SJSA1 (cell line): ENCODE measurements at places on chromosomes 13 and 19. TPM values are rescaled to one million over a fixed set of nuclear protein-coding genes. Genes with fewer than 3 reads are reported as not detected.

The GPR183 gene
- total RNA-seq = 49.6 and 49.7 TPM in 2 replicates

The MEIOSIN gene
- total RNA-seq = not detected in 2 replicates

The ZNF69 gene
- total RNA-seq = 2.6 and 3.4 TPM in 2 replicates

The MAST3 gene
- 1.2 and 2.3 TPM in 2 replicates for total RNA-seq

The ZNF677 gene
- 1.9 and 5.4 TPM in 2 replicates for total RNA-seq

The ABCA7 gene
- 0.82 and 3.9 TPM in 2 replicates for total RNA-seq

The NLRP4 gene
- total RNA-seq = not detected in 2 replicates

The ETV2 gene
- total RNA-seq = 0.82 and 9.0 TPM in 2 replicates

The SULT2B1 gene
- 0.37 and 1.1 TPM in 2 replicates for total RNA-seq

The METTL21C gene
- total RNA-seq = not detected in 2 replicates

DNA sequence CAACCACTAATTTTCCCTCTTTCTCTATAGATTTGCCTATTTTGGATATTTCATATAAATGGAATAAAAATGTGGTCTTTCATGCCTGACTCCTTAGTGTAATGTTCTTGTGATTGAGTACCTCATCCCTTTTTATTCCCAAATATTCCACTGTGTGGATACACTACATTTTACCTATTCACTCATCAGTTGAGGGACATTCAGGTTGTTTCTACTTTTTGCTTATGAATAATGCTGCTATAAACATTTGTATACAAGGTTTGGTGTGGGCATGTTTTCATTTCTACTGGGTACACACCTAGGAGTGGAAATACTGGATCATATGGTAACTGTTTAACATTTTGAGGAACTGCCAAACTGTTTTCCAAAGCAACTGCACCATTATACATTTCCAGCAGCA lies 5.1 kb upstream of the WBP4 start:
- DNase-seq = no peak
- H3K4me3 ChIP-seq = no peak overlapping the region
- no peaks in the 10 kb centered on the region for H3K27me3 ChIP-seq
- H3K27ac ChIP-seq = no peak overlapping the region
- H3K4me1 ChIP-seq = peaks cover 24% of the 10 kb centered on the region
- peaks cover 4% of the 10 kb centered on the region; the same call in 1 of the 2 replicates for H3K36me3 ChIP-seq

GRCh38 chr19:34241513-34242337 lies 12.6 kb upstream of the GARRE1 start:
- no peak overlapping the region for H3K4me3 ChIP-seq
- DNase-seq = no peak
- H3K4me1 ChIP-seq = peaks cover 17% of the 10 kb centered on the region
- H3K27ac ChIP-seq = no peak overlapping the region
- H3K36me3 ChIP-seq = no peaks in the 10 kb centered on the region

- H3K27me3 ChIP-seq = no peaks in the 10 kb centered on the region
- DNase-seq = no peak
- peaks cover 10% of the 10 kb centered on the region for H3K36me3 ChIP-seq
- H3K4me1 ChIP-seq = peaks cover 5% of the 10 kb centered on the region; the same call in 1 of the 2 replicates
- peak overlapping the region; percentile 49 for H3K4me3 ChIP-seq
- H3K27ac ChIP-seq = no peak overlapping the region; the same call in 1 of the 2 replicates
These were observed 949 bp upstream of the ZNF260 start for GRCh38 chr19:36528921-36529518.

DNA sequence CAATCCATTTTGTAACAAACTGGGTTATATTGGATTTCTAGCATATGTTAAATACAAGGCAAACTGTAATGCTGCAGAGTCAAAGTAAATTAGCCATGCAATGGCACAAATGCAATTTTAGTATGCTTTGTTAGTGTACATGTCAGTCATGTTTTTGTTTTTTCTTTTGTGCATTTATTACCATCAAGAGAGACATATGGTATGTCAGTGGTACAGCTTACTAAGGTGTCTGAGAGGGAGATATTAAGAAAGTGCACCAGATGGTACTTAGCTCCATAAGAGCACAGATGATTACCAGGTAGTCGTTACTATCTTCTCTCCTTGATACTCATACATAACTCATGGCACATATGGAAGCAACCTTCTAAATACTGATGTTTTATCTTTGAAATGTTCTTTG lies 550.3 kb downstream of the GPC5 start:
- no peak for DNase-seq
- H3K27me3 ChIP-seq = no peaks in the 10 kb centered on the region
- H3K27ac ChIP-seq = no peak overlapping the region
- H3K36me3 ChIP-seq = no peaks in the 10 kb centered on the region
- H3K4me3 ChIP-seq = no peak overlapping the region

DNA sequence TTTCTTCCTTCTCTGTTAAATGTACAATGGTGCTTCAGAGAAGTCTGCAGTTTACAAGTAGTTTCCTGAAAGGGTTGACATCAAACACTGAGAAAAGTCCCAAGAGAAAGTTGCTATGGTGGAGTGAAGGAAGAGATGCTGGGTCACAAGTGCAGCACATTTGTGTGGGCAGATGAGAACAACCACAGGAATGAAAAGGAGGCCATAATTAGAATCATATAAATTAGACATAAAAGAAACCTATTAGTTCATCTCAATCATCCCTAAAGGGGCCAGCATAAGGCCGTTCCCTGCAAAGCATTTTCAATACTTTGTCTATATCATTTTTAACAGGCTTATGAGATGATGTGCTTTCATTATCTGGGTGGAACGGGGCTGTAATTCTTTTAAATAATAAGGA lies 359.2 kb downstream of the IRS2 start:
- peaks cover 9% of the 10 kb centered on the region for H3K4me1 ChIP-seq
- no peak overlapping the region for H3K4me3 ChIP-seq
- no peaks in the 10 kb centered on the region; the same call in 1 of the 2 replicates for H3K27me3 ChIP-seq
- no peaks in the 10 kb centered on the region for H3K36me3 ChIP-seq

DNA sequence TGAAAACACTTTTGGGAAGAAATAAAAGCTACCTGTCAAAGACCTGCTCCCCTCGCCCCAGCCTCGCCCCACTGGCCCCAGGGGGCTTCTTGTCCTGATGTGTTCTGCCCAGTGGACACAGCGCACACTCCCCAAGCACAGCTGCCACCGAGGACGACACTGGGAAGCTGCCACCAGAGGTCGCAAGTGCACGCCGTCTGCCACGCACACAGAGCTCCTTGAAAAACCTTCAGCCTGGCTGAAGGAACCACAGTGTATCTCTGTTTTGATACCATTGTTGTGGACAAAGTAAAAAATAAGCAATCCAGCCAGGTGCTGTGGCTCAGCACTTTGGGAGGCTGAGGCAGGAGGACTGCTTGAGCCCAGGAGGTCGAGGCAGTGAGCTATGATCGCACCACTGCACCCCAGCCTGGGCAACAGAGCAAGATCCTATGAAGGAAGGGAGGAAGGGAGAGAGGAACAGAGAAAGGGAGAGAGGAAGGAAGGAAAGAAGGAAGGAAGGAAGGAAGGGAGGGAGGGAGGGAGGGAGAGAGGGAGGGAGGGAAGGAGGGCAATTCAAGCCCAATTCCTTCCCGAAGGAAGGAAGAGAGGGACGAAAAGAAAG lies 57.3 kb downstream of the CEBPG start:
- H3K36me3 ChIP-seq = no peaks in the 10 kb centered on the region; the same call in 1 of the 2 replicates
- DNase-seq = peak; percentile 75
- no peak overlapping the region for H3K27ac ChIP-seq
- no peaks in the 10 kb centered on the region for H3K27me3 ChIP-seq

GRCh38 chr19:47609906-47610894 lies 1.3 kb downstream of the BICRA start:
- H3K27ac ChIP-seq = peak overlapping the region; percentile 63
- peaks cover 35% of the 10 kb centered on the region for H3K36me3 ChIP-seq
- H3K27me3 ChIP-seq = no peaks in the 10 kb centered on the region
- H3K4me1 ChIP-seq = peaks cover 48% of the 10 kb centered on the region
- peak; percentile 69 for DNase-seq
- H3K4me3 ChIP-seq = peak overlapping the region; percentile 89

DNA sequence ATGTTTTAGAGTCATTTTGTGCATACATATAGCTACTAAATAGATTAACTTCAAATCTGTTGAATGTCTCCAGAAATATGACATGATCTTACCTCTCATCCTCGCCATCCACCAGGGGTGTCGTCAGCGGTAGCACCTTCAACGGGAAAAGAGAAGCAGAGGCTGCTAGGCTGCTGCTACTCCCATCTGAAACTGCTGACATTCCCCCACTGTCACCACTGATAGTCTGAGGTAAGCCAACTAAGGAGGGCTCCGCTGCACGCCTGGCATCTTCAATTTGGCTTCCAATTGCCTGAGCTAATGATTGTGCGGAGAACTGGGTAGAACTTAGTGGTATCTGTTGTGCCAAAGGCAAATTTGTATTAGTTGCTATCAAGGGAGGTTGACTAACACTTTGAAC lies 3.1 kb downstream of the TSC22D1 start:
- no peaks in the 10 kb centered on the region for H3K27me3 ChIP-seq
- peaks cover 35% of the 10 kb centered on the region for H3K4me1 ChIP-seq
- DNase-seq = no peak
- peaks cover 40% of the 10 kb centered on the region for H3K36me3 ChIP-seq

GRCh38 chr19:58355908-58356765 lies 2.8 kb upstream of the A1BG start:
- H3K27me3 ChIP-seq = peaks cover 10% of the 10 kb centered on the region
- H3K36me3 ChIP-seq = peaks cover 10% of the 10 kb centered on the region; the same call in 1 of the 2 replicates
- DNase-seq = no peak

GRCh38 chr19:6242677-6243076 lies 37.1 kb downstream of the MLLT1 start:
- H3K36me3 ChIP-seq = peaks cover 12% of the 10 kb centered on the region
- peaks cover 1% of the 10 kb centered on the region for H3K4me1 ChIP-seq
- H3K4me3 ChIP-seq = no peak overlapping the region
- DNase-seq = no peak

- no peak overlapping the region for H3K27ac ChIP-seq
- H3K36me3 ChIP-seq = no peaks in the 10 kb centered on the region
- H3K4me3 ChIP-seq = no peak overlapping the region
These were observed 216.4 kb downstream of the PCDH9 start for GRCh38 chr13:67013709-67014108.

DNA sequence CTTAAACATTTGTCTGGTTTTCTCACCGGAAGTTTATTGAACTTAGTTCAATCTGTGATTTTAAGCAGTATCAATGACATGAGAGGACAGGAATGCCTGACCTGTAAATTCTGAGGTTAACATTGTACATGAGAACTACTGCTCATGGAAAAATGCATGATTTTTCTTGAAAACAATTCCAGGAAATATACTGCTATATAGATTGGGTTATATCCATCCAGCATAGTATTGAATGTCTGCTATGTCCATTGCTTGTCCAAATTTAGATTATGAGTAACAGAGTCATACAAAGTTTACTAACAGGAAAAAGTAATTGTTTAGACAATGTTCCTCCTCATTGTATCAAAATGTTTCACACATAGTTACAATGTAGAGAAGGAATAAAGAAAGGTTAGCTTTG lies 606.8 kb downstream of the DACH1 start:
- no peaks in the 10 kb centered on the region for H3K4me1 ChIP-seq
- H3K27me3 ChIP-seq = no peaks in the 10 kb centered on the region
- no peak overlapping the region for H3K4me3 ChIP-seq

DNA sequence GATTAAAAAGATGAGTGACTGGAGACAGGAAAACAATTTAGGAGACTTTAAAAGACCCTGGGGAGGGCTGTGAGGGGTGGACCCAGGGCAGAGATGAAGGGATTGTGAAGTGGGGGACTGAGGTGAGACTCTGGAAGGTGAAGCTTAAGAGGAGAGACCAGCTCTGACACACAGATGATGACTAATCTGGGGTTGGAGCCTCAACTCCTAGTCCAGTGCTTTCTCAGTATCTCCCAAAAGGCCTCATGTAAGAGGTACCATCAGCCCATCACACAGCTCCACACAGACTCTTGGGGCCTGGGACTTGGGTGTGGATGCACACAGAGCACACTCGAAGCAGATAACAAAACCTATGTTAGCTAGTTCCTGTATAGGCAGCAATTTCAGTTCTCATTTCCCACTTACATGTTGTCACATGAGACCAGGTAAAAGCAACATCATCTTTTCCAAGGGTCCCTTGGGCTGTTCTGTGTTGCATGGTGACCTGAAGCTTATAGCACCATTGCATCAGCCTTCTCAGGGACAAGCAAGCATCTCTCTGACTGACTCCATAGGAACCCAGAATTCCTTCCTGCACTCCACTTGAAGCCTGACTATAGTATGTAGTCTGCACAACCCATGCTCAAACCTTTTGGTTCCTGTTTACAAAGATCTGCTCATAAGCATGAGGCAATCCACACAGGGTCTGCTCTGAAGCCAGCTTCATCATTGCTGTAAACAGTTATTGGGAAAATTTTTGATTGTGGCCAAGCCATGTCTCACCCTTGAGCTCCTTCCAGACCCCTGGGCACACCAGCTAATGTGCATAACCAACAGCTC lies 88.6 kb upstream of the MYCBP2 start:
- no peaks in the 10 kb centered on the region for H3K27me3 ChIP-seq
- no peaks in the 10 kb centered on the region for H3K36me3 ChIP-seq
- DNase-seq = no peak
- no peaks in the 10 kb centered on the region for H3K4me1 ChIP-seq
- no peak overlapping the region for H3K4me3 ChIP-seq

- DNase-seq = no peak
- H3K27me3 ChIP-seq = no peaks in the 10 kb centered on the region
- no peaks in the 10 kb centered on the region for H3K4me1 ChIP-seq
- no peak overlapping the region for H3K27ac ChIP-seq
- no peaks in the 10 kb centered on the region for H3K36me3 ChIP-seq
These were observed 72.6 kb downstream of the DNAJC3 start for GRCh38 chr13:95749545-95749944.

DNA sequence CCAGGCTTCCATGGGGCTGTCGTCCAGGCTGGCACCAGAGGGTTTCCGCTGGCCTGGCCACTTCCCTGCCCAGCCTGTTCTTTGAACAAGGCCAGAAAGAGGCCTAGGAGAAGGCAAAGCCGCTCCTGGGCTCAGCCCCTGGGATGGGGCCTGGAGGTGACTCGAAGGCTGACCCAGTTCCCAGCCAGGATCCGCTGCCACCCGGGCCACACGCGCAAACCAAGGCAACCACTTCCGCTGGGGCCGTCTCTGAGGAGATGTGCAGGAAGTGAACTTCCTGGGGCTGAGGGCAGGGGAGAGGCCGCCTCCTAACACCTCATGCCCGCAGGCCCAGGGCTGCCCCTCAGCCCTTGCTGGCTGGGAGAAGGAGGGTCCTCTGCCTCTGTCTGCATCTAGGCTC lies 15.2 kb downstream of the PLEKHF1 start:
- H3K4me1 ChIP-seq = peaks cover 9% of the 10 kb centered on the region
- H3K36me3 ChIP-seq = peaks cover 8% of the 10 kb centered on the region
- no peaks in the 10 kb centered on the region for H3K27me3 ChIP-seq
- no peak overlapping the region for H3K4me3 ChIP-seq
- DNase-seq = no peak
- no peak overlapping the region for H3K27ac ChIP-seq

- peaks cover 16% of the 10 kb centered on the region for H3K4me1 ChIP-seq
- H3K4me3 ChIP-seq = no peak overlapping the region
- no peak overlapping the region for H3K27ac ChIP-seq
- H3K36me3 ChIP-seq = no peaks in the 10 kb centered on the region
These were observed 121.8 kb downstream of the AKAP11 start for GRCh38 chr13:42393573-42394360.
